ENCODE measurements at places on chromosomes 6 and 20. TPM values are rescaled to one million over a fixed set of nuclear protein-coding genes. Genes with fewer than 3 reads are reported as not detected.
A peak's percentile ranks its signal among the peaks of the same experiment; 100 is the strongest.

The FOXC1 gene
- total RNA-seq = not detected

The FAM184A gene
- total RNA-seq = 2.7 TPM

The SNAI1 gene
- 0.93 TPM for total RNA-seq

- DNase-seq = peak; percentile 61
Observed at GRCh38 chr6:129748212-129748900, 38.4 kb upstream of the ARHGAP18 start.

The MEI4 gene
- not detected for total RNA-seq

DNA sequence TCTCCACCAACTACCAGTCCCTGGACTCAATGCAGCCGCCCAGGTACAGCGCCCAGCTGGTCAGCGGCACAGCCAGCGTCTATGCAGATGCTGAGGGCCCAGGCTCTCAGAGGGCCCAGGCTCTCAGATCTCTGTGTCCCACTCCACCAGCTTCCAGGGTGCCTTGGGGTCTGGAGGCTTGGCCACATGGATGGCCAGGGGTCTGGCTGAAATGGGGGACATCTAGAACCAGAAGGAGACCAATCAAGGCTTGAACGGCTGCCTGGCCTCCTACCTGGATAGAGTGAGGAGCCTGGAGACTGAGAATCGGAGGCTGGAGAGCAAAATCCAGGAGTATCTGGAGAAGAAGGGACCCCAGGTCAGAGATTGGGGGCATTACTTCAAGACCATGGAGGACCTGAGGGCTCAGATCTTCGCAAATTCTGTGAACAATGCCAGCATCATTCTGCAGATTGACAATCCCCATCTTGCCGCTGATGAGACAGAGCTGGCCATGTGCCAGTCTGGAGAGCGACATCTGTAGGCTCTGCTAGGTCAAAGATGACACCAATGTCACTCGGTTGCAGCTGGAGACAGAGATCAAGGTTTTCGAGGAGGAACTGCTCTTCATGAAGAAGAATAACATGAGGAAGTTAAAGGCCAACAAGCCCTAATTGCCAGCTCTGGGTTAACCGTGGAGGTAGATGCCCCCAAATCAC, 44.1 kb upstream of the GRM4 start:
- DNase-seq = peak; percentile 32

GRCh38 chr6:121616406-121616805, 181.0 kb downstream of the GJA1 start:
- no peak for DNase-seq

GRCh38 chr6:57193177-57193576, 21.1 kb downstream of the BAG2 start:
- DNase-seq = no peak

All from activated naive CD8-positive, alpha-beta T cell treated with anti-CD3 and anti-CD28 coated beads for 36 hours (primary cell).